CD4-positive, alpha-beta memory T cell (primary cell): ENCODE measurements at places on chromosomes 13 and 19.

DNA sequence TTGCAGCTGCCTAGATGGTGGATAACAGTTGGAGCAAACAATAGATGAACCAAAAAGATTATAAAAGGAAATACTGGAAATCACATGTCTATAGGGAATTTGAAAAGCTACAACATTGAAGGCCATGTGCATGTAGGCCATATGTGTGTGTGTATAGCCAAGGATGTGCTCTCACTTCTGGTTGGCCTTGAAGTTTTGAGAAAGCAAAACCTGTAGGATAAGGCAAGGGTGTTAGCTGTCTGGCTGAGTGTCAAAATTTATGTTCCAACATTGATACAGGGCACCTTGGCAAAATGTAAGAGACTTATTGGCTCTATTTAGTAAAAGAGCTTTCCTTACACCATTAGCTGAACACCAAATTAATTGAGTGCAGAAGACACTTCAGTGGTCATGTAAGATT lies 1723.6 kb upstream of the PCDH20 start:
- no peak for DNase-seq

DNA sequence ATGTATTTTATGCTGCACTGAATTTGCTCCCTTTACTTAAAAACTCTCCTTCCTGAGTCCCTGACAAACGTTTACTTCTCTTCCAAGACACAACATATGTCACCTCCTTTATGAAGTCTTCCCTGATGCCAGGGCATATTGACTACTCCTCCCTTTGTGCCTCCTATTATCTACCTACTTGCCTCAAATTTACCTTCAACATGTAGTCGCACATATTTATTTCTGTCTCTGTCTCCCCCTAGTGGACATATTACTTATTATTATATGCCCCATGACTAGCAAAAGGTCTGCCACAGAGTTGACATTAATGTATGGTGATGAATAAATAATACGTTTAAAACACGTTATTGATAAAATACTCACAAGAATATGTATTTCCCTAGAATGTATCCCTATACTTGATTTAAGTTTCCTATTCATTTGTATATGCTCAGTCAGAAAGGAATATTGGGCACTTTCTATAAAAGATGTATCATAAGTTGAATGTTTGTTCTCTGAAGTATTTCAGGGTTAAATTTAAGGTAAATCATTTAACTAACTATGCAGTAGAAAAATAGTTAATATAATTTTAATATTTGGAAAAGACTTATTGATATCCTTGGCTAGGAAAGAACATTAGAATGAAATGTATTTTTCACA lies 250.3 kb upstream of the ATXN8OS start:
- no peak for DNase-seq

DNA sequence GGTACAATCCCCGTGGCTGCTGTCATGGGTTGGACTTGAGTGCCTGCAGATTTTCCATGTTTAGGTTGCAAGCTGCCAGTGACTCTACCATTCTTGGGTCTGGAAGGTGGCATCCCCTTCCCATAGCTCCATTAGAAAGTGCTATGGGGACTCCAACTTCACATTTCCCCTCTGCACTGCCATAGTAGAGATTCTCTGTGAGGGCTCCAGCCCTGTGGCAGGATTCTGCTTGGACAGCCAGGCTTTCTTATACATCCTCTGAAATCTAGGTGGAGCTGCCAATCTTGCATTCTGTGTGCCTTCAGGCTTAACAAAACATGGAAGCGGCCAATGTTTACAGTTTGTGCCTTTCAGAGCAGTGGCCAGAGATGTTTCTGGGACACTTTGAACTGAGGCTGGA lies 636.2 kb downstream of the SLITRK6 start:
- no peak for DNase-seq

DNA sequence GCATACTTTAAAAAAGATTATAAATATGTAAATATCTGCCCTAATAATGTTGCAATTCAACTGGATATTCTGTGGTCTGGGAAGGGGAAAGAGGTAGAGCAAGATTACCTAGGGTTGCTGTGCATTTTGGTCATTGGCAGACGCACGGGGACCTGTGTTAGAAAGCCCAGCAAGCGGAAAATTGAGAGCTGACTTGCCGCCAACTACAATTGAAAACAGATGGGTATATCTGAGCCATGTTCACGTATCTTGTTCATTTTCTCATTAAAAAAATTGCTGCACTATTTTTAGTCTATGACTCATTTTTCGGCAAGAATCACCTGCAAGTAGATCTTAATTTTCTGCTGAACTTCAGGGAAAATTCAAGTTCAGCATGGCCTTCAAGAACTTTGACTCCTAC lies 308.5 kb upstream of the TMTC4 start:
- DNase-seq = no peak

DNA sequence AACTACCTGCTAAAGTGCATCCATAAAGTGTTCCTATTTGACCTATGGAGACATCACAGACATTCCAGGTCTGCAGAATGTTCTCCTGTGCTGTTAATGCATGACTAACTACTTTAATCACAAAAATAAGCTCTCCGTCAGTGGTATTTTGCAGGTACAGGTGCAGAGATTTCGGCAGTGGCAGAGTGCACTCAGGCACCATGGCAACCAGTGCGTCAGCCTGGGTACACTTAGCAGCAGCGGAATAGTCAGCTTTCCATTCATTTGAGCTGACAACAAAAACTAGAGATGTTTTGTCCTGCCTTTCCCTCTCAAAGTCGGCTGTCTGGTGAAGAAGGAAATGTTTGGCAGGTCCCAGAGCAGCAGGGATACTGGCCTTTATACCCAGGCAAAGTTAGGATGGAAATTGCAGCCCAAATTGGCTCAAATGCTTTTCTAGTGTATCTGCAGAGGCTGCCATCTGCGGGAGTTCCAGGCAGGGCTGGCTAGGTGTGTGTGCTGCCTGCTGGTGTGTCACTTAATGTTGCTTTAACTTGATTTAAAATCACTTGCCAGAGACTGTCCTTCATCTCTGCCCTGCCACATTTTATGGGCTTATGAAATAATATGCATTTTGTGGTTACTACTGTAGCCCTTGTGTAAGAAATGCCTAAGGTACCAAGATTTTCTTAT lies 195.8 kb downstream of the RAP2A start:
- no peak for DNase-seq

- peak; percentile 15 for DNase-seq
Observed at GRCh38 chr13:88979465-88980175, 1308.4 kb downstream of the SLITRK5 start.

- no peak for DNase-seq
Observed at GRCh38 chr19:51800473-51801244, 5.7 kb downstream of the FPR3 start.

DNA sequence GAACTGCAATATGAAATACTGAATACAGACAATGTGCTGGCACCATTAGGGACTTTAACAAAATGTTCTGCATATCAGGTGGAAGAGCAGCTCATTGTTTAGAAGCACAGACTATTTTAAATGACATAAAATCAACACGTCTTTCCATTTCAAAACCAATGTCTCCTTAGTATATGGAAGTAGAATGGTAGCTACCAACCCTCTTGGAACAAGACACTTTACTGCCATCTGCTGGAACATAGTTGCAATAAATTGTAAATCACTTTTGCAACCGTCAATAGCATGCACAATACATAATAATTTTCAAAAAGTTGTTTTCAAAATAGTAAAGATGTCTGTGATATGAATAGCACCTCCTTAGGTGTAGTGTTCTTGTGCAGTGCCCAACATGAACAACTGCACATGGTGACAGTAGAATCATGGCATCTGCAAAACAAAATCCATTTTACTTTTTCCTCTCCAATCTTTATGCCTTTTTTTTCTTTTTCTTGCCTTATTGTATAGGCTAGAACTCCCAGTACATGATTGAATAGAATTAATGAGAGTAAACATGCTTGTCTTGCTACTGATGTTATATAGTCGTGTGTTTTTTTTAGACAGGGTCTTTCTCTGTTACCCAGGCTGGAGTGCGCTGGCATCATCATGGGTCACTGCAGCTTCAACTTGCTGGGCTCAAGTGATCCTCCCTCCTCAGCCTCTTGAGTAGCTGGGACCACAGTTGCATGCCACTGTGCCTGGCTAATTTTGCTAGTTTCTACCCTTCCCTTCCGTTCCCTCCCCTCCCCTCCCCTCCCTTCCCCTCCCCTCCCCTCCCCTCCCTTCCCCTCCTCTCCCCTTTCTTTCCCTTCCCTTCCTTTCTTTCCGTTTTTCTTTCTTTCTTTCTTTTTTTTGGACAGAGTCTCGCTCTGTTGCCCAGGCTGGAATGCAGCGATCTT lies 7.8 kb upstream of the LYPD5 start:
- DNase-seq = peak; percentile 49

- no peak for DNase-seq
Observed at GRCh38 chr13:59666504-59666903, 497.2 kb downstream of the DIAPH3 start.

DNA sequence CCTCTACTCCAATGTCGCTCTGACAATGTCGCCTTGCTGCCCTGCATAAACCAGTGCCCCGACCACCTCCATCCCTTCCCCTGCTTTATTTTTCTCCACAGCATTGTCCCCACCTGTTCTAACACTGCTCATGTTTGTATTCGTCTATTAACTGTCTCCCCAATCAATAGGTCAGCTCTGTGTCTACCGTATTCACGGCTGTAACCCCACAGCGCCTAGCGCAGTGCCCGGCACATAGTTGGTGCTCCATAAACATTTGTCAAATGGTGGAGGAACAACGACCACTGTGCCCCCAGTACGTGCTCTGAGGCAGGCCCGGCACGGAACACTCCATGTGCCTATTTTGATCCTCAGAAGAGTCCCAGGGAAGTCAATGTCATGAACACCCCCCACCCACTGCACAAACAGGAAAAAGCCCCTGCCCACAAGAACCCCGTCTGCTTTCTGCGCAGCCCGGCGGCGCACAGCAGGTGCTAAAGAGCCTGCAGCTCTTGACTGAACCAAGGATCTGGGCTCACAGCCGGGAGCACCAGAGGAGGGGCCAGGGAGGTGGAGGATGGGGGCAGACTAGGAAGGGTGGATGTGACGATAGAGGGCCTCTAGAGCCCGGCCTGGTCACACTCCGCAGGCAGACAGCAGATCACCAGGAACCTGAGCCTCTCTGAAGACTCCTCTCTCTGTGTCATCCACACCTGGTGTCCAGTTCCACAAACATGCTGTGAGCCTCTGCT lies 1.8 kb upstream of the CEACAM16 start:
- no peak for DNase-seq

- DNase-seq = no peak
Observed at GRCh38 chr19:10001899-10002298, 8.4 kb downstream of the COL5A3 start.

- DNase-seq = no peak
Observed at GRCh38 chr19:32313569-32314265, 31.7 kb upstream of the ZNF507 start.

DNA sequence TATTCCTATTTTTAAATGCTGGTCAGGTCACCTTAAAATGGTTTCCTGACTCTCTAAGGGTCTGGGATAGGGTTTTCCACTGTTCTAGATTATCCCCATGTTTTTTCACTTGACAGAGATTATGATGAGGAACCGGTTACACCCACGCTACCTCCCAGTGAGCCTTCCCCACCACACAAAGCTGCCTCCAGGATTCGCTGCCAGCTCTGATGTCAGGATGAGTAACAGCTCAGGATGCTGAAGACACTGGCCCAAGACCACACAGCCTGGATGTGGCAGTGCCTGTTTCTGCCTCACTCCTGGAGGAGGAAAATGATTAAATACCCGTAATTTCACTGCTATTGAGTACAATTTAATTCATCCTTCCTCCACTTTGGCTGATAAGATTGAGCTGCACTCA lies 22.9 kb downstream of the ZNF114 start:
- no peak for DNase-seq

DNA sequence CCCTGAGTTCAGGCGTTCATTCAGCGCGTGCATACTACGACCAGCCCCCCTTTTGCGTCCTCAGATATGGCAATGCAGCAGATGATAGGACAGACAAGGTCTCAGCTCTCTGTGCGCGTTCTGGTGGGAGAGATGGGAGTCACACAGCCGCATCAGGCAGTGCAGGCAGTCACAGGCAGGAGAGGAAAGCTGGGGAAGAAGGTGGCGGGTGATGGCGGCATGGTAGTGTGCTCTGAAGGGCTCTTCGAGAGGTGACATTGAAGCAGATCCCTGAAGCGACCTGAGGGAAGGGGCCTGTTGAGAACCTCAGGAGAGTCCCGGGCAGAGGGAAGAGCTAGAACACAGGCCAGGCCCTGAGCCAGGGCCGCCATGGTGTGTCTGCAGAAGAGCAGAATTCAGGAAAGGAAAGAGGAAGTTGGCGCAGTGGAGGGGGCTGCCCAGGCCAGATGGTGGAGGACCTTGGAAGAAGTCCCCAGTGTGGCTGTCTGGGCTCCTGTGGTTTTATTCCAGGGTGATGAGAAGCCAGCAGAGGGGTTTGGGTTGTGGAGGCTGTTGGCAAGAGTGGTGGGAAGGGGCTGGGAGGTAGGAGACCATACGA lies 3.5 kb downstream of the USF2 start:
- DNase-seq = no peak

DNA sequence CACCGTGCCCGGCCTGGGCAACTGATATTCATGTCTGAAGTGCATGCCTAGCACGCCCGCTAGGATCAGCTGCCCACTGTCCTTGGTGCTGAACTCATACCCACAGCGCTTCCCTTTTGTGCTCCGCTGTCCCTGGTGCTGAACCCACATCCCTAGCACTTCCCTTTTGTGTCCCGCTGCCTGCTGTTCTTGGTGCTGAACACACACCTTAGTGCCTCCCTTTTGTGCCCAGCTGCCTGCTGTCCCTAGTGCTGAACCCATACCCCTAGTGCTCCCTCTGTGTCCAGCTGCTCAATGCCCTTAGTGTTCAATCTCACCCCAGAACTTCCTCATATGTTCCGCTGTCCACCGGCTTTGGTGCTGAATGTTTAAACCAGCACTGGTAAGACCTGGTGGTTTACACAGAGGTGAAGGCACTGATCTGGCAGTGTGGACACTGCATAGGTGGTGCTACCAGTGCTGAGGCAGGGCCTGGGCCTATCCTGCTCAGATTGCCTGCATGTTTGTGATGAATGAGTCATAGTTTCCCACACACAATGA lies 26.3 kb upstream of the SIGLEC11 start:
- peak; percentile 83 for DNase-seq

GRCh38 chr19:45180936-45181335 lies 2.4 kb downstream of the BLOC1S3 start:
- DNase-seq = no peak

GRCh38 chr13:73849292-73849691 lies 284.9 kb downstream of the KLF12 start:
- no peak for DNase-seq

DNA sequence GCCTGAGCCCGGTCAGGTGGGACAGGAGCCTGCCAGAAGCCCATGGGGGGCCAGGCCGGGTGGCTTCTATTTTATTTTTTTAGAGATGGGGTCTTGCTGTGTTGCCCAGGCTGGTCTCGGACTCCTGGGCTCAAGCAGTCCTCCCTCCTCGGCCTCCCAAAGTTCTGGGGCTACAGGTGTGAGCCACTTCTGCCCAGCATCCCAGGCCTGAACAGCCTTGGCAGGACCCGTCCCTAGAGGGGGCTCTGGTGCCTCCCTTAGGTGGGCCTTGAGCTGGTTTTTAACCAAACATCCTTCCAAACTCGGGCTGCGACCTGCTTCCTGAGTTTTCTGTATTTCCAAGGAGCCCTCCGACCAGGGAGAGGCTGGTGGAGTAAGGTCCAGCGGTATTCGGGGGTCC lies 10.5 kb downstream of the COMP start:
- no peak for DNase-seq

GRCh38 chr19:16527971-16528521 lies 14.2 kb downstream of the CHERP start:
- peak; percentile 46 for DNase-seq

GRCh38 chr13:106047859-106048258 lies 487.6 kb downstream of the EFNB2 start:
- no peak for DNase-seq
